ENCODE measurements at places on chromosomes 1 and 21.

DNA sequence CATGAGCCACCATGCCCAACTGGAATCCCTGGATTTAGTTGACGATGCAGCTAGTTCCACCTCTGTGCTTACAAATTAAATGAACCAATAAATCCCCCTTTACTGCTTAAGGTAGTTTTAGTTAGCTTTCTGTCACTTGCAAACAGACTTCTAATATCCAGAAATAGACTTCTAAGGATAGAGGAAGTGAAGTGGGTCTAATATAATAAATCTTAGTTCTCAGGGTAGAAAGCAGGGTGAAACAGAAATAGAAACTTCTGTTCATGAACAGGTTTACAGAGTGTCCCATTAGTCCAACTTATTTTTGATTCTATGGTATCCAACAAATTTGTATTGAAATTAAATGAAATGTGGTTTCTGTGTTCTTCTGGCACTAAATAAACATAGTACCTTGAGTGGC is 20.1 kb downstream of the BCAS2 start:
- DNase-seq, result no peak

DNA sequence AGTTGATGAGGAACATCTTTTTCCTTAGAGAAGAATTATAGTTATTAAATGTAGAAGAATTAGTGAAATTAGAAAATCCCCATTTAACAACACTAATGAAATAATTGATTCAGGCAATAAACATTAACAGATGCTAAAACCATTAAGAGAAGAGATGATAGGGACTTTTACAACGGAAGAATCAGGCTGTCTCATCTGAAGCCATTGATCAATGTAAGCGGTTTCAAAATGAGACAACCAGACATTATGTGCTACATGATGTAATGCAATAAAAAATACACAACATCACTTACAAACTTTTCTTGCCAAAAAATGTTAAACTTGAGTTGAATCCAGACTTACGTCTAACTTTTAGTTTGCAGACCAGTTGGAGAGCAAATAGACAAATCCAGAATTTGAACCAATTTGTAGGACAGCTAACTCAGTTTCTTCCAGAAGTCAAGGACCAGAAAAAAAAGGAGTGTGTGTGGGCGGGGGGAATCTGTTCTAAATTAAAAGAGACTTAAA is 165.4 kb upstream of the DPT start:
- no peak for DNase-seq

DNA sequence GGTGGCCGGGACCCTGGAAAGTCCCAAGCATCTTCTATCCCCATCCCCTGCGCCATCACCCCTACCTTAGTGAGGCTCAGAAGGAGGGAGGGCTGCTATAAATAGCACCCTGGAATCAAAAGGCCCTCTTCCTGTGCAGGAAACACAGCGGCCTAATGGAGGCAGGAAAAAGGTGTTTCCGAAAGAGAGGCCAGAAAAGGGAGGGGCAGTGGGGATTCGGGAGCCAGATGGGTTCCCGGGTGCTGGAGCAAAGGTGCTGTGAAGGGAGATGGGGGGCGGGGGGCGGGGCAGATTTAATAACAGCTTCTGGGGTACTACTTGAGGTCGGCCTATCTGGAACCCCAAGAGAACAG is 16.6 kb downstream of the NAV1 start:
- no peak for DNase-seq

DNA sequence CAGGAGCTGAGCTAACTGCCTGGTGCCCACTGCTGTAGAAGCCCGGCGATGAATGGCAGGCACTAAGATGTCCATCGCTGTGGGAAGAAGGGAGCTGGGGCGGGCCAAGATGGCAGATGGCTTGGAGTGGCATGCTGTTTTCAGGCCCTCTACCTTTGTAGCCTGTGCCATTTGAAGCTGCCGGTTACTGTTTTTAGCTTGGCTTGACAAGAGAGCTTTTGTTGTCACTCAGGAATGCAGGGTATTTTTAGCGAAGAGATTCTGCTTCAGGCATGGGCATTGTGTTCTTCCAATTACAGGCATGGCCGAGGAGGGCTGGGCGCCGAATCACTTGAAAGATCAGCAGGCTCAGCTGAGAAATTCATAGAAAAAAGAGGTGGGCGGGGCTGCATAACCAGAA is 348.7 kb downstream of the RPS6KC1 start:
- no peak for DNase-seq

DNA sequence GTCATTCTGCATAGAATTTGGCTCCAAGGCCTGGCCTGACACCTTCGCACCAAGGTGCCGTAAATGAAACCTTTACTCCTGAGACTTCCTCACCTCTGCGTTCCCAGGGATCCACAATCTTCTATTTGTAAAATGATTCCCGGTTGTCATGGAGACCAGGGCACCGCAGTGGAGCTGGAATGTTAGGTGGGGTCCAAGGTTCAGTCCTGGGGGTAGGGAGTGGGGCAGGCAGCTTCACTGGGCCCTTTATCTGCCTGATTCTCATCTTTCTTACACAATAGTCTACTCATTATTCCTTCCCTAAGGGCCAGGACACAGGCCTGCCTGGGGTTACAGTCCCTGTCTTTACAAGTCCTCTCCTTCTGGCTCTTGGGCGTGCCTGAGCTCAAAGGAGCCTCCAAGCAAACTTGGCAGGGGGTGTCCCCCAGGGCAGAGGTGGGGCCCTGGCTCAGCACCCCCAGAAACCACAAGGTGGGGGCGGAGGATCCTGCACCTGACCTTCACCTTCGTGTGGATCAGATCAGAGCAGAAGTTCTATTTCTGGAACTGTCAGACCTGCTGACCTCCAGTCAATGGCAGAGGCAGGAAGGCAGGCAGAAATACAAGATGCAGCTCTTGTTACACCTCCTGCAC is 51.1 kb downstream of the RIPK4 start:
- no peak for DNase-seq

DNA sequence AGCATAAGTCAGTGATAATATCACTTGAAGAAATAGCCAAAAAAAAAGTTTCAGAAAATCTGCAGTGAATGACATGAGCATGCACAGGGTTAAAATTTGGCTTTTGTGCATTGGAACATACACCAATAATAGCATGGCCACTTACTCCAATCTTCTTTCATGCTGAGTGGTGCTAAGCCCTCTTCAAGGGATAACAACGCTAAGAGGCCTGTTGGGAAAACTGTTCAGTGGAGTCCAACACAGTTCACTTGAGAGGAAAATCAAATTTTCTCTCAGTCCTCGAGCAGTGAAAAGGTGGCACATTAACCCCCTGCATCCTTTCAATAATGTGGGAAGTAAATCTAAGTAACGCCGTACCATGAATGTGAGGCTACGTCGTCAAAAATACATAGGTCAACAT is 264.7 kb downstream of the SPATA17 start:
- no peak for DNase-seq

- peak; percentile 21 for DNase-seq
These were observed 339 bp downstream of the LHX4 start for GRCh38 chr1:180230416-180230790.

DNA sequence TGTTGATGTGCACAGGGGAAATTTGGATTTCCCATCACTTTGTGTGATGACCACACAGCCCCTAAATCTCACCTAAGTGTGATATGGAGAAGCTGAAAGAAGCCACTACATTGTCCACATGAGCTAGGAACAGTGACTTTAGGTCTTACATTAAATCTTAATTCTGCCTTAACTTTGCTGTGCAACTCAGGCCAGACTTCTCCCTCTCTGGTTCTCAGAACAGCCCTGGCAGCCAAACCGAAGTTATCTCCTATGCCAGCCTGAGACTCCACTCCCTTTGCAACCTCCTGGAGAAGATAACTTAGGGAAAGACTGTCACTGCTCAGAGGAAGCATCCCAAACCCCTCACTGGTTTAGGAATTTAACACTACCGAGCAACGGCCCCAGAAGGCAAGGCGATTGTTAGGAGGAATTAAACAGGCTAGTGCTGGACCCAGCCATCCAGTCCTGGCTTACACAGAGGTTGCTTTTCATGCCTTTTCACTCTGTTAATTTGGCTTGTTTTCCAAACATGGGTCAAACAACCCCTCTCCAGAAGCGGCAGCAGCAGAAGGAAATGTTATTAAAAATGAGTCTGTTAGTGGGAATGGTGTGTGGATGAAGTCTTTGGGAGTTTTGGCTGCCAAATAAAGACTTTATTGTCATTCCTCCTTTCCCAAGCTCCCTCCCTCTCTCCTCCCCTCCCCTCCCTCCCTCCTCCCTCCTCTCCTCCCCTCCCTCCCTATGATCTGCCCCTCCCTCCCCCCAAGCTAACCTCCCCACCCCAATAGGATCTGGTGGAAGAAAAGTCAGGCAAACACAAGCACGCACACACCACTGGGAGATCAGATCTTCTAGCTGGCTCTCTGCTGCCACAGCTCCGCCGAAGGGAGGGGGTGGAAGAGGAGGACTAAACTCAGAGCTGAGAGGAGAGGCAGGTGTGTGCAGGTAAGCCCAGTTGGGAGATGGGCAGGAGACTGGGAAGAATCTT is at the start of gene PRELP:
PRELP (plus strand) TSS at position 795 of the 970 bp plus-strand sequence. CDS start 7,379 bp downstream, outside the sequence.
- no peak for DNase-seq

- DNase-seq, result no peak
These were observed 2.4 kb downstream of the ECHDC2 start for GRCh38 chr1:52919051-52919722.

GRCh38 chr1:109659997-109660690 is 4.2 kb downstream of the GSTM4 start:
- no peak for DNase-seq

- peak; percentile 23 for DNase-seq
These were observed 2.4 kb upstream of the IFNLR1 start for GRCh38 chr1:24189528-24189927.

- no peak for DNase-seq
These were observed 9.3 kb upstream of the ETS2 start for GRCh38 chr21:38796424-38796823.

- DNase-seq, result no peak
These were observed 81.5 kb upstream of the LYPLAL1 start for GRCh38 chr1:219092206-219092605.

DNA sequence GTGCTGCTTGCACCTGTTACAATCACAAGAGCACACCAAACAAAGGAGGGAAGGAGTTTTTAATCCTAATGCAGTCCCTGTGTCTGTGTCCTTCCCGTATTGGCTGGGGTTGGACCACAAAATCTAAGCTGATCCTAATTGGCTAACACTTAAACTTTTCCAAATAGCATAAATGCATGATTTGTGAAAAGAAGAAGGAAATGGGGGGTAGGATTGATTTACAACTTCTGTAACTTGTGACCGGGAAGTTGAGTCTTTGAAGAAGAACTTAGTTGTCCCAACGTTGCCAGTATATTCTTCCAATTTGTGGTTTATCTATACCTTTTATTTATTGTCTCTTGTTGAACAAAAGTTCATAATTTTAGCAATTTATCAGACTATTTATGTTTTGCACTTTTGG is 11.8 kb upstream of the IPP start:
- no peak for DNase-seq

DNA sequence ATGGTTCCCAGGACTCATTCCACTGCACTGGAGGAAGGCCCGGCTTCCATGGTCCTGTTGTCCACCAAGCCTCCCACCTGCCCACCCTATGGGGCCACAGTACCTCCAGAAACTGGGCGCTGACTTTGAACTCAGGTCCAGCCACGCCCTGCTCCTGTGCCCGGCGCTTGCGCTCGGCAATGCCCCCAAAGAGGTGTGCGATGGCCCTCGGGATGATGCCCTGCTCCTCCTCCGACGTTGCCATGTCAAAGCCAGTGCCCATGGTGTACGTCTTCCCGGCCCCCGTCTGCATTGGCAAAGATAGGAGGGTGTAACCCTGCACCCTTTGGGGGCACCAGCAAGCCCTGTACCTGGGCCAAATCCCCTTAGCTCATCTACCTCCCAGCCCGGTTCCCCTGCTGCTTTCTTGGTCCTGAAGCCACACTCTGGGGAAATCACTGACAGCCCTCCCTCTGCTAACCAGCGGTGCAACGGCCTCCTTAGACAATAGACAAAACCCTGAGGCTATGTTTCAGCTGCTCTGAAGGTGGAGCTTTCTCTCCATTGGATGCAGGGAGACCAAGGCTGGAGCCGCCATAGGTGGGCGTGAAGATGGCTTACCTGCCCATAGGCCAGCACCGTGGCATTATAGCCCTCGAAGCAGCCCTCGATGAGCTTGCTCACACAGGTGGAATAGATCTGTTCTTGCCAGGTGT is 14.7 kb downstream of the KIF21B start:
- DNase-seq, result no peak

GRCh38 chr1:94093396-94093795 is 27.6 kb downstream of the ABCA4 start:
- no peak for DNase-seq
